NCI-H1092 treated with DMSO at 0.1 percent for 48 hours (cell line): ENCODE measurements at places on chromosomes 5 and 9.

DNA sequence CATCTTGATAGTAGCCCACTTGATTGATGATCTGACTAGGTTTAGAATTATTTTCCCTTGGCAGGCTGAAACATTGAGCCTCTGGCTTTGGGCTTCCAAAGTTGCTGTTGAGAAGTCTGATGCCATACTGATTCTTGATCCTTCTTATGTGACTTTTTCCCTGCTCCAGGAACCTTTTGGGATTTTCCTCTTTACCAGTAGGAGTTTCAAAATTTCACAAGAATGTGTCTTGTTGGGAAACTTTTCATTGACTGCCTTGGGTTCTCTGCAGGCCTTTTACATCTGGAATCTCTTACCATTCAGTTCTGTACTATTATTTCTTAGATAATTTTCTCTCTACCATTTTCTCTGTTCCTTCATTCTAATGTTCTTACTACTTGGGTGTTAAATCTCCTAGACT, 20.0 kb downstream of the STC2 start:
- no peak for DNase-seq

- DNase-seq: no peak
These were observed 70.3 kb downstream of the MAP1B start for GRCh38 chr5:72177538-72177937.

GRCh38 chr5:111645303-111645838, 111.6 kb downstream of the NREP start:
- no peak for DNase-seq

GRCh38 chr9:111965566-111966019, 69.0 kb downstream of the UGCG start:
- DNase-seq: no peak

DNA sequence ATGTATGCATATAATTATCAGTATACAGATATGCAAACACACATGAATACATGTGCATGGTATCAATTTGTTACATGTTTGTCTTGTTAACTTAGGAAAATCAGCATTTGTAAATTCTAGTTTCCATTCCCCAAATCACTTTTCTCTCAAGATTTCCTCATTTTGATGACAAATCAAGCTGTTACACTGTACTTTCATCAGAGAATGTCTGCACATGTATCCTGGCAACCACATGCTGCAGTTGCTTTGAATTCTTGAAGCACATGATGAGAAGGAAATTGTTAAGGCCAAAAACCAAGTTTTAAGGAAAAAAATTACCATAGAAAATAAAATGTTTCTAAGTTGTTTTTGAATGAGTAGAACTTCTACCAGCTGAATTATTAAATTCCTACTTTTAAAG, 1834.5 kb downstream of the EFNA5 start:
- no peak for DNase-seq

DNA sequence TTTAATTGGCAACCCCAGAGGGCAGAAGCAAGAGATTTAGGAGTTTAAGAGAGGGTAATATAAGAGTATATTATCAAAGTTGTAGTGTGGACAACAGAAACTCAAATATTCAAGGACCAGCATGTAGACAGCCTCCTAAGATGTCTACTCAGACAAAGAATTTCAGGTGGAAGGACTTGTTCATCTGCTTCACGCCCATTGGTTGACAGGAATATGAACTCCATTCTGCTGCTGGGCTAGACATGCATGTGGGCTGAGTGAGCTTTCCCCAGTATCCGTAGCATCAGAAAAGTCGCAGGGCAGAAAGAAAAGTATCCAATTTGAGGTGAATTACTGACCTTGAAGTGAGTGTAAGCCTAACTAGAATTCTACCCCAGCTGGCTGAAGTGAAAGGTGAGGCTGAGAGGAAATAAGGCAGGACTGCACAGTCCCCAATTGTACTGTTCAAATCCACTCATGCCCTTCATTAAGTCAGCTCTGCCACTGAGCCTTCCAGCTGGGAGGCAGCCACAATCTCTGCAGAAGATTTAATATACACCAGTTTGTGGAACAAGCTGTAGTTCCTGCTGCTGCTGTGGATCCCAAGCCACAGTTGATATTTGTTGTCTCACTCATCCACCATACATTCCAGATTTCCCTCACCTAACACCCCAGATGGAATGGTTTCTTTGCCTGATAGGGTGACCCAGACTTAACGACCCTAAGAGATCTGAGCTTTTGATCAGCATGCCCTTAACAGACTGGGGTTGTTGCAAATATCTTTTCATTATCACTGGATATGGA, 41.2 kb downstream of the PDCD1LG2 start:
- DNase-seq: no peak

- no peak for DNase-seq
These were observed 177.9 kb downstream of the XRCC4 start for GRCh38 chr5:83255268-83255667.

- no peak for DNase-seq
These were observed 93.2 kb upstream of the PHYKPL start for GRCh38 chr5:178325679-178326373.

GRCh38 chr5:142364251-142365145, 39.7 kb upstream of the SPRY4 start:
- peak; percentile 80 for DNase-seq

DNA sequence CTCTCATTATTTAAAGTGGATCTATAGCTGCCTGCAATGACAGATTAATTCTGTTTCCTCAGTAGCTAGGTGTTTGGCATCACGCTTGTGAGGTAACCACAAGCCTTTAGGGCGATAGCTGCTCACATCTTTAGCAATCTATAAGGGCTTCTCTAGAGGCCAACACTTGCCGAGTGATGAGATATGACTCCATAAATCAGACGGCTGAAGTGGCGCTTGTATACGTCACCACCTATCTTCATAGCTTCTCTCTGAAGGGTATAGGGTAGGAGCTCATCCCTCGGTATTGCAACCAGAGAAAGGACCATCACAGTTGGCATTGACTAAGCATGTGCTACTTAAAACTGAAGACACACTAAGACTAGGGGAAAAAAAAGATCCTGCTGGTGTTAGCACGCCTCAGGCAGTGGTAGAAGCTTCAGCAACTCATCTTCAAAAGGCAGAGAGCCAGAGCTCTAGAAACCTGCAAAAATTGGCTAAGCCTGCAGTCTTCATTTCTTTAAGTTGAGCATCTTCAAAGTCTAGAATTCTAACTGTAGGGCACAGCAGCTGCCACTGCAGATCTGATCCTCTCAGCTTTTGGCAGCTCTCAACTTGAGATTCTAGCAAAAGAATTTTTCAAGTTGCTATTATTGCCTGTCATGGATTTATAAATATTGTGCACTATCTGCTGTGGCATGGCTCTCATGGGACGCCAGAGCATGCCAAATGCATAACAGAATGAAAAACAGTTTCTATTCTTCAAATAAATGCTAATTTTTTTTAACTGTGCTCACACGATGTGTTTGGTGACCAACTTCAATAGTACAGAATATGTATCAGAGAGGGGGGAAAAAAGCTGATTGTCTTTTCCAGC, 37.5 kb downstream of the PSMB7 start:
- DNase-seq: no peak

DNA sequence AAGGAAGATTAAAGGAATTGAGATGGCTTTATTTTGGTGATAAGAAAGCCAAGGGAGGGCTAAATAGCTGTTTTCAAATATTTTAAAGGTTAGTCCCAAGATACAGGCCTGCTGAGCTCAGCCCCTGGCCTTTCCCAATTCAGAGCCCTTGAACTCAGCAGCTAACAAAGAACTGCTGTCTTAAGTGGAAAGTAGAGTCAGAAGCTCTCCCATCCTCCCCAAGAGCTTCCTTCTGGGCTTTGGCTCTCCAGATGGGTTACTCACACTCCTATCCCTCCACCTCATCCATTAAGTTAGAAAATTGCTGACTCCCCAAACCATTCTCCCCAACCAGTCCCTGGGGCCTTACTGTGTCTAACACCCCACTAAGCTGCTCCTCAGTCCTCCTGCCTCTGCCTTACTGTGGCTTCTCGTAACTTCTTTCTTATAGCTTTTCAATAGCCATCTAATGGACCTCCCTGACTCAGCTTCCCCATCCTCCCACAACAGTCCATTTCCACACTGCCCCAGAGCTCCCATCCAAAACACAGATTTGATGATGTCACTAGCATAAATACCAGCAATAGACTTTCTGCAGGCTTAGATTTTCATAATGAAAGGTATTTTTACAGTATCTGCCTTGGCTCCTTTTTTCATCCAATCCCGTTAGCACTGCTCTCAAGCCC, 239.1 kb downstream of the ENC1 start:
- no peak for DNase-seq

GRCh38 chr9:98964201-98964600, 20.5 kb downstream of the COL15A1 start:
- no peak for DNase-seq

GRCh38 chr5:159262859-159263568, at the start of gene UBLCP1:
UBLCP1 (plus strand) TSS chr5:159263290; CDS start chr5:159268916, 5,626 bp downstream.
- peak; percentile 71 for DNase-seq

- DNase-seq: no peak
These were observed 69.8 kb downstream of the HABP4 start for GRCh38 chr9:96519787-96520186.

DNA sequence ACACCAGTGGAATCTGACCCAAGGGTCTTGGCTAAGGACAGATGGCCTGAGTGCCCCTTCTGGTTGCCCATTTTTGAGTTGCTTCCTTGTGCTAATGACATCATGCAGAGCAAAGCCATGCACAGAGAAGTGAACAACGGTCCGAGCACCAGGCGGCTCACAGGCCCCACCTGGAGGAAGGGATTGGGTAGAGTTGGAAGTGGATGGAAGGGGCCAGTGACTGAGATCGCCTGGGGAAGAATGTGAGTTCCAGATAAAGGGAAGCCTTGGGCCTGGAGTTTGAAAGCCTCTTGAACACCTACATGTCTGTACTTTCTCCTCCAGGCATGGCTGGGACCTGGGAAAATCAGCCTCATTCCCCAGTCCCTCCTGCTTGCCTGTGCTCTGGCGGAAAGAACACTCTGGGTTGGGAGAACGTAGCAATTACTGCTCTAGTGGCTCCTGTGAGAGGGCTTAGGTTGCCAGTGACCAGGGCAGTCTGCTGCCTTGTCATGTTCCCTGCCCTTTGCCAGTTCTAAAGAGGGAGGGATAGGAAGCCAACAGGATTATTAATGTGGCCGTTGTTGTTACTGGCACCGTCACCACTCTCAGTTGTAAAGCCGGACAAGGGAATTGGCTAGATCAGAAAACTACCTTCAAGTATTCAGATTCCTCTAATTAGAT, 62.5 kb upstream of the PTPN3 start:
- no peak for DNase-seq

GRCh38 chr9:126705767-126706697, 92.3 kb downstream of the LMX1B start:
- no peak for DNase-seq

- no peak for DNase-seq
These were observed 6.4 kb upstream of the ZFR start for GRCh38 chr5:32450952-32451351.

- DNase-seq: peak; percentile 42
These were observed at the start of gene MCTP1 for GRCh38 chr5:95284572-95285408. MCTP1 (minus strand) TSS chr5:95285094.

DNA sequence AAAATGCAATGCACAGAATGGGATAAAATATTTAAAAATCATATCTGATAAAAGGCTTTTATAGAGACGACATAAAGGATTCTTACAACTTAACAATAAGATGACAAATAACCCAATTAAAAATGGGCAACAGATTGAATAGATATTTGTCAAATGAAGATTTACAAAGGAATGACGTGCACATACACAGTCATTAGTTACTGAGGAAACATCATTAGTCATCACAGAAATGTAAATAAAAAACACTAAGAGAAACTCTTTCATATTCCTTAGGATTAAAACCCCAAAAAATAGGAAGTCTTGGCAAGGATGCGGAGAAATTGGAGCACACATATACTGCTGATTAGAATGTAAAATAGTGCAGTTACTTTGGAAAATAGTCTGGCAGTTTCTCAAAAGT, 1886.0 kb upstream of the CDH6 start:
- DNase-seq: no peak

GRCh38 chr5:142851731-142852130, 81.6 kb downstream of the ARHGAP26 start:
- DNase-seq: no peak

GRCh38 chr5:53019320-53019719, 30.2 kb downstream of the ITGA2 start:
- DNase-seq: no peak

DNA sequence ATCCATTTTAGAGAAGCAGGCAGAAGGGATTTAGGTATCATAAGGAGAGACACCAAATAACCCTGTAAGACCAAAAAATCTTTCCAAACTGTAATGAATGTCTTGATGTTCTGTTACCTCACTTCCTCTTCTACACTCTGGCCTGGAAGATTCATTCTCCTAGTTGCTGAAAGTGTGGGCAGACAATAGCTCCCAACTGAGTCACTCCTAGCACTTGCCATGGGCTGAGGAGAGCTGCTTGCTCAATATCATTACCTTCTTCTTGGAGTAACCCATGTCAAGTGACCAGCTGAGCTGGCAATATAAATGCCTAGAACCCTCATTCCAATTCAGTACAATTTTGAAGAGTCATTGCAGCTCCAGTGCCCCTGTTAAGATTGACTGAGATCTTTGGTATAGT, 1985.5 kb upstream of the CDH6 start:
- DNase-seq: no peak

DNA sequence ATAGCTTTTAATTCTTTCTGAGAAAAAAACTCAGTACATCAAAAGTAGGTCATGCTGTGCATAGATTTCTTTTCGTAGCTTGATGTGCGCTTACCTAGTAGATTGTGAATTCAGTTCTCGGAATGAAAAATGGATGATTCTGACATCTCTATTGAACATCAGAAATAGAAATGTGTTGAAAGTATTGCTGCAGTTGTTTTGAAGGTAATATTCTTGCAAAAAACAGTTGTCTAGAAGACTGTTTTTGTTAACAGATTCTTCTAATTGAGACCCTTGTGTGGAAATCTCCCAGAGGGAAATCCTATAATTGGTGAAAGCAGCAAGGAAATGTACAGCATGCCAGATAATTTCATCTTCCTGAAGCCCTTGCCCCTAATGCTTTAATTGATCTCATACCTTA, 54.5 kb downstream of the MACIR start:
- DNase-seq: no peak

GRCh38 chr5:62312674-62313073, 6.7 kb downstream of the KIF2A start:
- DNase-seq: no peak
